Foreskin keratinocyte (primary cell): ENCODE measurements at places on chromosomes 6 and 20. TPM values are rescaled to one million over a fixed set of nuclear protein-coding genes. Genes with fewer than 3 reads are reported as not detected.

SIRPD gene
- polyA plus RNA-seq: not detected in 2 replicates

HRH3 gene
- not detected in 2 replicates for polyA plus RNA-seq

TSBP1 gene
- polyA plus RNA-seq: not detected in 2 replicates

BTNL2 gene
- not detected in 2 replicates for polyA plus RNA-seq

PLCB1 gene
- polyA plus RNA-seq: 0.08 TPM in 1 of 2 replicates, not detected in the other
